Stimulated activated CD8-positive, alpha-beta memory T cell treated with anti-CD3 and anti-CD28 coated beads, Interleukin-4, amount 100 ng/mL, for 1 hour (primary cell): ENCODE measurements at places on chromosomes 11 and 22.

GRCh38 chr22:39999144-39999757 is 4.5 kb downstream of the FAM83F start:
- no peak for DNase-seq

- no peak for DNase-seq
These were observed 8.2 kb downstream of the MMP8 start for GRCh38 chr11:102716527-102716926.

GRCh38 chr11:24289301-24289700 is 207.6 kb upstream of the LUZP2 start:
- DNase-seq: no peak

GRCh38 chr11:35598254-35599125 is 19.8 kb upstream of the FJX1 start:
- no peak for DNase-seq

GRCh38 chr11:31337806-31338205 is 31.7 kb downstream of the DCDC1 start:
- no peak for DNase-seq

- no peak for DNase-seq
These were observed 10.9 kb downstream of the MUC2 start for GRCh38 chr11:1085440-1086170.
